ENCODE measurements at places on chromosomes 13 and 19.
A peak's percentile ranks its signal among the peaks of the same experiment; 100 is the strongest.

DNA sequence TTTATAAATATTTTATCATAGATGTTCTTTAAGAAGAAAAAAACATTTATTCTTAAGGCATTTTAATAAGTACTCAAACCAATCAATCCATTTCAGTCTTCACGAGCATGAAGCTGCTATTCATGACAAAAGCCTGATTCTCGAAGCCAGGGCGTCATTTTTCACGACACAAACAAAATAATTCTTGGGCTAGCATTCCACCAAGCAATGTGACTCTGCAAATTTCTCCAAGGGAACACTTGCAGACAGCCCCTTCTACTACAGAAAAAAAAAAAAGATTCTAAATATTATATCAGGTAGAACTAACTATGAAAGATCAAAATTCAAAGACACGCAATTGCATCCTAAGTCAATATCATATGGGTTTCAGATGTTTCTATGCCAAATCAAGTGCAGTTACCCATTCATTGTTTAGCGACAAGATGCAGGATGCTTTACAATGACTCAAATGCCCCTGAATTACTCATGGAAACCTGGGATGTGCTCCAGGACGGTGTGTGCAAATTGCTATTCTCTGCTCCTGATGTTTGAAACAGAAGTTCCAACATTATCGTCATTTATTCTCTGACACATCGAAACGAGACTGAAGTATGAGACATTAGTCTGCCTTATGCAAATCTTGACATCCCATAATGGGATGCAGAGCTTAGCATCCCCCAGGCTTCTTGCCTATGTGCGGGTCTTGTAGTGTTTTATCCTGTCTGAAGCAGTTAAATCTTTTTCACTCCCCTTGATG is 517.7 kb downstream of the MYO16 start:
- DNase-seq, result no peak

- peak; percentile 35 for DNase-seq
These were observed 139.4 kb downstream of the SIPA1L3 start for GRCh38 chr19:38046254-38047048.

DNA sequence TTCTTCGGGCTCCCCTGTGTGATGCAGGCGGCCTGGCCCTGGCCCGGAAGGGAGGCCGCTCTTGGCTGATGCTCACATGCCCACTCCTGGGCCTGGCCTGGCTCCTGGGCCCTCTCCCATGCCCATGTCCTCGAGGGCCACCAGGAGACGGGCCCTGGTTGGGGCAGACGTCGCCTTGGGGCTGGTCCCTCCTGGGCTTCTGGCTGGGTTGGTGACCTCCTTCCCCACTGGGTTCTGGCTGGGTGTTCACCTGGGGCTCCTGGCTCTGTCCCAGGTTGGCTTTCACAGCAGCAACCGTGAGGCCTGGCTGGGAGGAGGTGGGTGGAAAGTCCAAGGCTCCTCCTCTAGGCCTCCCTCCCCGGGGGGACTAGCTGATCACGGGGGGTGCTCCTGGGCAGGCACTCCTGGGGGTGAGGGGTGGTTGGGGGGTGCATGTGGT is 15.5 kb upstream of the SLC7A10 start:
- no peak for DNase-seq

DNA sequence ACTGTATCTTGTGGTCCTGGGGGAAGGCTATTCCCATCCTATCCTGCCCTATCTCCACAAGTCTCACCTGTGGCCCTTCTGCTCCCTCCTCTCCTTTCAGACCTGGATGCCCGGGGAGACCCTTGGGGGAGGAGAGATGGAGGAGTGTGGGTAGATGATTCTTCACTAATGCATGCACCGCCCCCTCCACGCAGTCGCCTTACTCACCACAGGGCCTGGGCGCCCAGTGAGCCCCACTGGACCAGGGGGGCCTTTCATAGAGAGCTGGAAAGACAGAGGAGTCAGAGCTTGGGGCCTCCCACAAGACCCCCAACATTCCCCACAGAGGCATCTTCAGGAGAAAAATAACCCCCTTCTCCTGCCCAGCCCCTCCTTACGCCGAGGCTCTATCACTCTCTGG is 14.3 kb downstream of the COL5A3 start:
- DNase-seq, result no peak

DNA sequence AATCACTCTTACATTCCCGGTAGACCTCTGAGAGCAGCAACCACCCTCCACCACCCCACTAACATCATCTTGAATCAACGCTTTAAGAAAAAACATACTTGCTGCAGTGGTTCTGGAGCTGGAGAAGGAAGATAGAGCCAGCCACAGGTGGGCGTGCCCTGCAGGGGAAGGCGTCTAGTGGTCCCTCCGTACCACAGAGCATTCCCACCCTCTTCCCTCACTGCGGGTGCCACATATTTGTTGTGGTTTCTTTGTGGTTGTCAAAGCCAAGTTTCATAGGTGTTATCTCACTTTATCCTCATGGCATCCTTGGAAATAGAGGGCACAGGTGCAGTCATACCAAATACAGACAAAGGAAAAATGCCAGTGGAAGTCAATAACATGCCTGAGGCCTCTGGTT is 22.2 kb downstream of the COL4A2 start:
- DNase-seq, result no peak

GRCh38 chr13:112729408-112729807 is 39.6 kb downstream of the ATP11A start:
- no peak for DNase-seq

DNA sequence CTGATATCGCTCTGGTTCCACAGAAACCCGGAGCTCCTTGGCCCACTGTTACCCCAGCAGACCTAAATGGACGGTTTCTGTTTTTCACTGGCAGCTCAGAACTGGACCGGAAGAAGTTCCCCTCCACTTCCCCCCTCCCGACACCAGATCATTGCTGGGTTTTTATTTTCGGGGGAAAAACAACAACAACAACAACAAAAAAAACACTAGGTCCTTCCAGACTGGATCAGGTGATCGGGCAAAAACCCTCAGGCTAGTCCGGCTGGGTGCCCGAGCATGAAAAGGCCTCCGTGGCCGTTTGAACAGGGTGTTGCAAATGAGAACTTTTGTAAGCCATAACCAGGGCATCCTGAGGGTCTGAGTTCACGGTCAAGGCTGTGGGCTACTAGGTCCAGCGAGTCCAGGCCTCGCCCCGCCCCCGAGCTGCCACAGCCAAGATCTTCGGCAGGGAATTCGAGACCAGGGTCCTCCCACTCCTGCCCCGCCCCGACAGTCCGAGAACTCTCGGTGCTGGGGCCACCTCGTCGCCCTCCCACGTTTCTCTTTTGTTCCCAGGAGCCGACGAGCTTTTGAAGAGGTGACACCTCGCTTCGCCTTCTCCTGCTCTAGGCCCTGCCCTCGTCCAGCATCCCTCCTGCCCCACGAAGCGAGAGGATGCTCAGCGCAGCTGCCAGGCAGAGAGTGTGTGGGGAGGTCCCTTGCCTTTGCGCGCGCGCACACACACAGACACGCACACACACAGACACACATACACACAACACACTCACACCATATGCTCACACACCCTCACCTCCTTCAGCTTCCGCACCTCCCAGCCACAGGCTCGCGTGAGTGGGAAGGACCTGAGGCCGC is 8.8 kb downstream of the ZIC2 start:
- DNase-seq, result peak; percentile 45

DNA sequence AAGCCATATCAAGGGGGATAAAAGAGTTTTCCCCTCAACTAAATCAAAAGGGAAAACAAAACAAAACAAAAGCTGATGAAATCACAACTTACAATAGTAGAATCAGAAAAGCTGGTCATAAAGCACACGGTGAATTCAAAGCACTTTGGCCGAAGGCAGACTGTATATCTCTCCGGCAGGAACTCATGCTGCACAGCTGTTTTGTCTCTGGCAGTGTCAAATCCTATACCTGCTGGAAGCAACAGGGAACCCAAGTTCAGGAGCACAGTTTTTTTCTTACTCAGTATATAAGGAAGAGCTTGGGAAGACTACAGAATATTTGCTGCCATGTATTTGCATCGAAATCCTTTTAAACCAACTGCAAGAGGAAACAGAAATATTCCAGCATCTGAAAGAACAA is 213.7 kb downstream of the RFC3 start:
- DNase-seq, result no peak

GRCh38 chr19:45952686-45953505 is 20.8 kb downstream of the NOVA2 start:
- DNase-seq, result peak; percentile 65

GRCh38 chr13:40175639-40176038 is 490.8 kb downstream of the FOXO1 start:
- DNase-seq, result no peak

GRCh38 chr19:33883859-33884519 is 87.3 kb downstream of the KCTD15 start:
- DNase-seq, result no peak

GRCh38 chr19:41415154-41415571 is 12.0 kb downstream of the B3GNT8 start:
- DNase-seq, result no peak

DNA sequence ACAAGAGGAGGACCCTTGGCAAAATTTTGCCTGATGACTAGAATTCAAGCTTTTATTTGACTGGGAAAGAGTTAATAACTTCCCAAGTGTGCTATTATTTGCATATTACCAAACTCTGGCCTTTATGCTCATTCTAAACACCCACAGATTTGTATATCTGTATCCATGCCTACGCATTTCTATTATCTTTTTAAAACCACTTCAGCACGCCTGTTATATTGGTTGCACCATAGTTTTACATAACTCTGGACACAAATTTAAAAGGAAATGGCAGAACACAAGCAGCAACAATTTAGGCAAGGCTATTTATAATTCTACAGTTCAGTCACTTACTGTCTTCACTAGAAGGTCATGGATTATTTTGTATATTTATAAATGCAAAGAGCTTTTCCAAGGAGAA is 3.7 kb upstream of the RASL11A start:
- no peak for DNase-seq

GRCh38 chr19:28235606-28236125 is 977.3 kb downstream of the UQCRFS1 start:
- no peak for DNase-seq

DNA sequence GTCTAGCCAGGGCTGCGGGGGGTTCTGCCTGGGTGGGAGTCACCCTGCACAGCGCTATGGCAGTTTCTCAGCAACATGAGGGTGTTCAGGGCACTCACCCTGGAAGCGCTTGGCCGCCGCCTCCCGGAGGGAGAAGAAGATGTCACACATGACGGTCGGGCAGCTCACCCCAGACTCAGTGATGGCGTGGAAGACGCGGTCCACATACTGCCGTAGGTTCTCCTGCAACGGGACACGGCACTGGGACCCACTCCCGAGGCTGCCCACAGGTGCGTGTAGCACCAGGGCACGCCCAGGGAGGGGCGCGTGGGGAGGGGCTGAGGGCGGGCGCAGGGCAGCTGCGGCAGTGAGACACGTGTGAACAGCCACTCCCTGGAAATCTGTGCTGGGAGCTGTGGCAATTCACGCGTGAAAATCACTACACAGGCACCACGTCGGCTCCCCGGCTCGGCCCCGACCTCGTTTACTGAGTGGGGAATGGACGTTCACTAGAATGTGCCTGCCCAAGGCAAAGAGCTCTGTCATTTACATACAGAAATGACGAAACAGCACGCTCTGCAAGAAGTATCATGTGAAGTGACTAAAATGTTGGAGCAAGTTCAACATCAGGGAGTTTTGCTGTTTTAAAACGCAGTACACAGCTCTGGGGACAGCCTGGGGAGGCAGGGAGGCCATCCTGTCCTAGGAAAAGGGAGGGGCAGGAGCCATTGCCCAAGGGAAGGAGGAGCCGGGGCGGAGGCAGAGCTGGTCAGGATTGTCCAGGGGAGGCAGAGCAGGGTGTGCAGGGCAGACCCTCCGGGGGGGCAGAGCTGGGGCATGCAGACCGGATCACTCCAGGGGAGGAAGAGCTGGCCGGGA is 41.5 kb upstream of the C13orf46 start:
- DNase-seq, result no peak

- no peak for DNase-seq
These were observed 15.1 kb downstream of the CC2D1A start for GRCh38 chr19:13920940-13921747.

DNA sequence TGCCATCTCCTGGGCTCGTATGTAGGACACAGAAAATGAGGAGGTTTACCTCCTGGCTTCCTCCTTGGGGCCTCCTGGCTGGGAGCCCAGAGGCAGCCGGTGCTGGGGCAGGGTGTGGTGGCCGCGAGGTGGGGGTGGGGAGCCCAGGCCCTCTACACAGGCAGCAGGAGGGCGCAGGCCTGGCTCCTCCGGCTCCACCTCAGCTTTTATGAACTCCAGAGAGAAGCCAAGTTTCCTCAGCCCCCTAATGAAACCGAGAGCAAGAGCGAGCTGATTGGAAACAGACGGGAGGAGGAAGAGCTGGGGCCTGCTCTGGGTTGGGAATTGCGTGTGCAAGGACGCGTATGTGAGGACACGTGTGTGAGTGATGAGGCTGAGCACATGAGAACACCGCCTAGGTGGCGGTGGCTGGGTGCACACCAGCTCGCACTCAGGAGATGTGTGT is 23.1 kb downstream of the LYL1 start:
- DNase-seq, result no peak

GRCh38 chr19:34963573-34964406 is at the start of gene ZNF792:
Gene ZNF792 (minus strand): TSS chr19:34964229. CDS start chr19:34963662, 567 bp downstream.
- peak; percentile 75 for DNase-seq

DNA sequence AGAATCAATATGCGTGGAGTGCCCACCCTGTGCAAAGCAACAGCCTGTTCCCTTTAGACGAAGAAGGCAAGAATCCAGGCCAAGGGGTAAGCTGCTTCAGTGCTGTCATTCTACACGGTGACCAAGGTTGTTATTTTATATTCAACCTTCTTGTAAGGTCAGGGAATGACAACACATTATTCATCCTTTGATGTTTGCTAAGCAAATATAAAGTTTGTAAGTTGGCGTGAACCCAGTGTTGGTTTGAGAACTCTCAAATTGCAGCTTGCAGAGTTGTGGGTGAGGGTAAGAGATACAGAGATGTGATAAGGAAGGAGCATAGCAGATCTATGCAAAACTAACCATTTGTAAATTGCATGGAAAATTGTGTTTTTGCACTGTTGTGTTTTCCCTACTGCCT is 436.7 kb downstream of the FGF9 start:
- DNase-seq, result no peak

DNA sequence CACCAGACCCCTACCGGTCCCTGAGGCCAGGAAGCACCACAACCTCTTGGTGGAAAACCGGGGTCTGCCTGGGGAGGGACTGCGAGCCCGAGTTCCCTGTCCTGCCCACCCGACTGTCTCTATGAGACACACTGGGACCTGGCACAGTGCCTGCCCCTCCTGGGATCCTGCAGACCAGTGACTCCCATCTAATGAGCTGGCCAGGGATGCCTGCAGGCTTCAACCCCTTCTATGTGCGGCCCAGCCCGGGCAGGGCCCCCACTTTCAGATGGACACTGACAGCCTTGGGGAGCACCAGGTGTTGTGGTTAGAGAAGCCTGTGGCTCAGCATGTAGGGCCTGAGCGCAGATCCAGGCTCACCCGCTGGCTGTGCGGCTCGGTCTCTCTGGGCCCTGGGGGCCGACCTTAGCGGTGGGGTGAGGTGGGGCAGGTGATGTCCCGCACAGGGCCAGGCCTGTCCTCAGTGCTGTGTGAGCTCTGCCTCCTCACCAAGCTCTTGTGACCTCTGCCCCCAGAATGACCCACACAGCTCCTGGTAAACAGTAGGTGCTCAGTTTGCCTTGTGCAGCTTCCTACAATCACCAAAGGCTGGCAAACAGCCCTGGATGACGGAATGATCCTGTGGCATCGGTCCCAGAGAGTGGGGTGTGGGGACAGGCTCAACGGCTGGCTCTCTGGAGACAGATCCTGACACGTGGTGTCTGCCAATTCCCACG is 17.9 kb upstream of the CACTIN start:
- DNase-seq, result no peak
